ENCODE measurements at places on chromosomes 2 and 18.
A peak's percentile ranks its signal among the peaks of the same experiment; 100 is the strongest.

GRCh38 chr2:16908656-16909055 lies 243.0 kb upstream of the CYRIA start:
- no peak for DNase-seq

GRCh38 chr2:24018241-24018640 lies 8.4 kb downstream of the MFSD2B start:
- DNase-seq = no peak

DNA sequence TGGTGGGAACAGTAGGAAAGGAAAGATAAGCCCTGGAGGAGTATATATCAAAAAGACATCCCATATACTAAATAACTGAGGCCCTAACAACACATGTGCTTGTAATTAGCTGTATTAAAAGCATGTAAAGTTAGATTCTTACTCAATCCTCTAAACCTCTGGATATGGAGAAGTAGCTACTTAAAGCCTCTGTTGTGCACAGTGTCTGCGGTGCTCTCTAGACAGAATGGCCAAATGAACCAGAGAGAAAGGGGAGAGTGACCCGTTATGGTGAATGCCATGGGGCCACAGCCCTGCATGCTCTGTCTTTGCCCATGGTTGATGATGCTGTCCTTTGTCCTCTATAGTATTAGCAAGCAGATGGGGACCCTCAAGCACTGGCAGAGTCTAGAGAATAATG lies 104.4 kb upstream of the SLC8A1 start:
- DNase-seq = no peak

GRCh38 chr2:54598347-54599325 lies 124.8 kb upstream of the EML6 start:
- no peak for DNase-seq

GRCh38 chr18:34978953-34979608 lies 62.1 kb upstream of the MAPRE2 start:
- peak; percentile 78 for DNase-seq

DNA sequence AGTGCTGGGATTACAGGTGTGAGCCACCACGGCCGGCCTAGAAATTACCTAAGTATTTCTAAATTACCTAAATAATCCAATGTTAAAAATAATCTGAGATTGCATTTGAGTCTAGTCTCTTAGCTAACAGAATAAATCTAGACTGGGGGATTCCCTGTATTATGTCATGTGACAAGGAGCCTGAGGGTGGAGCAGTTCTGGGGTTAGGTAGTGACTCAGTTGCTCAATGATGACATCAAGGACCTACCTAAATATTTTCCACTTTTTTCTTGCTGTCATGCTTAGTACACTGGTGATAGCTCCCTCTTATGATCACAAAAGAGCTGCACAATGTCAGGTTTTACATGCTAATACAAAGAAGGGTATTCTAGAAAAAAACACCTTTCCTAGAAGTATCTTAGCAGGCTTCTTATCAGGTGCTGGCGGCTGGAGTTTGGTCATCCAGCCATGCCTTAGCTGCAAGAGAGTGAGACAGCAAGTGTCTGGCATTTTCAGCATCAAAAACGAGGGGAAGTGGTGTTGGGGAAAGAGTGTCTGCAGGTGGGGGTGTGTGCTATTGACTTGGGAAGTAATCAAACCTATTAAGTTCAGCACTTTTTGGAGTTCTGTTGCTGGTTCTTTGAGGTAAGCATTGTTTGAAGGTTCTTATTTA lies 17.5 kb upstream of the CEP192 start:
- no peak for DNase-seq

DNA sequence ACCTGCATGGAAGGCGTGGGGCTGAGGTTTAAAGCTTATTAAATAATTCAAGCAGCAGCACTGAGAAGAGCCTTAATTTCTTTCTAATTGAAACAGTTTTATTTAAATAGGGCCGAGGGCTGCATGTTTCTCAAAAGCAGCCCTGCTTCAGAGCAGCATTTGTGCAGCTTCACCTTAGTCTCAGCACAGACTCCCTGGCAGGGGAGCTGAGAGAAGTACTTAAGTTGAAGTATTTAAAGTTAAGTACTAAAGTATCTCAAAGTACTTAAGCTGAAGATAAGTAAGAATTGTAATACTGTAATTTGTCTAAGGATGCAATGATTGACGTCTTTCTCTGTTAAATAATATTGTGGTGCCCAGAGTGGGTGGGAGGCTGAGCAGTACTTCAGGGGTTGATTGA lies 31.4 kb downstream of the IMPA2 start:
- no peak for DNase-seq

- peak; percentile 71 for DNase-seq
Observed at GRCh38 chr2:226903179-226903578, 67.3 kb downstream of the RHBDD1 start.

- no peak for DNase-seq
Observed at GRCh38 chr2:72914206-72914559, 3.1 kb upstream of the EMX1 start.

GRCh38 chr2:142176941-142177340 lies 46.1 kb upstream of the LRP1B start:
- DNase-seq = no peak

GRCh38 chr2:149310349-149310748 lies 20.0 kb upstream of the LYPD6 start:
- no peak for DNase-seq

DNA sequence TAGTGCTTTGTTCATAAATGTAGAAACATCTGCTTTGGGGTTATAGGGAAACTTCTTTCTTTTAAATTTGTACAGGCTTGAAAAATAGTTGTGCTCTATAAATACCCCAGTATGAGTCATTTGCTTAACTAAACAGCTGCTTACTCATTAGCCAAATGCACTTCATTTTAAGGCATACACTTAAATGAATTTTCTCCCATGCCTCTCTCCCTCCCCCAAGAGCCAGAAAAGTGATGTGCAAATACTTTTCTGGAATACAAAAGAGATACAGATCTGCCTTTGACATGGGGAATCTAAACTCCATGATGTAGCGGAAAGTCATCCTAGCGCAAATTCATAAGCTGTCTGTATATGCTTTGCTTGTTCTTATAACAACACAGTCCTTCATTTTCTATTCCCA lies 469.4 kb downstream of the DLGAP1 start:
- DNase-seq = peak; percentile 37

- no peak for DNase-seq
Observed at GRCh38 chr2:74461187-74462053, 3.2 kb downstream of the WBP1 start.

- no peak for DNase-seq
Observed at GRCh38 chr2:222656526-222657446, 894 bp upstream of the FARSB start.

GRCh38 chr2:217479566-217479965 lies 523.2 kb downstream of the TNS1 start:
- DNase-seq = no peak

DNA sequence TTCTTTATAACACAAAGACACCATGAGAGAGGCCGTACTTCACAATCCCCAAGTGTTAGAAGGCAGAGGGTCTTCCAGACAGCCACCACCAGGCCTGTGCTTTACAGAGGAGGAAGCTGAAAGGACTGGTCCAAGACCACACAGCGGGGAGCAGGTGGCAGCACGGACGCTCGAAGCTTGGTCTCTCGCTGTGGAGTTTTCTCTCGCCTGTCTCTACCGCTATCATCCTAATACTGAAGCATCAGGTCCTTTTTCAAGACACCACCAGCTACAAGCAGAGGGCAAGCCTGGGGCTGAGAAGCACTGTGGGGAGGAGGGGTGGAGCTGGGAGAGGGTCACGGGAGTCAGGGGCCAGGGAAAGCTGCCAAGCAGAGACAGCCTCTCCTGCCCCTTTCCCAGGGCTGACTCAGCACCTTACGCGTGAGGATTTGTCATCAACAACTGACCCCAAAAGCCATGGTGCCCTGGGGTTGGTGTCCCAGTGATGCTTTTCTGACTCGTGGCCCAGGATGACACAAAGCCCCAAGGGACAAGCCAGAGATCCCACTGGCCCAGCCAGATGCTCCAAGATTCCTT lies 31.9 kb upstream of the FOSL2 start:
- DNase-seq = no peak

DNA sequence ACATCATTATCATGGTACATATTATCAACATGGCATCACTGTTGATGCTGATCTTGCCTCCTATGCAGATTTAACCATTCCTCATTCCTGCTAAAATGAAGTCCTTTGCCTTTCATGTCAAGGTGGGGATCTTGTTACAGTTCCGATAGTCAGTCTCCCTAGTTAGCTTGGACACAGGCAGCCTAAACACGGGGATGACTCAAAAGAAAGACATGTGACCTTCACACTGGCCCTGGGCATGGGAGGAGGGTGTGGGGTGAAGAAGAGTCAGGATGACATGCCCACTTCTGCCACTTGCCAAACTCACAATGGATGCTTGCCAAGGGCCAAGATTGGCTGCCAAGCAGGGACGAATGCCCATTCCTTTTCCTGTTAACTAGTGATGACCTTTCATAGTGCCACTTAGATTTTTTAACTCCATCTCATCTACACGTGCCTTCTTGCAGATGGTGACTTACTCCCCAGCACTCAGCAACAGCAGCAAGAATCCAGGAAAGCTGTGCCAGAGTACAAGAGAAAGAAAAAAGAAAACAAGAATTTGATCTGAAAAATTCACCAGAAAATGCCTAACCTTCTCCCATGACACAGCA lies 13.9 kb upstream of the SLC1A4 start:
- DNase-seq = peak; percentile 74

GRCh38 chr2:8922431-8922830 lies 81.1 kb downstream of the MBOAT2 start:
- DNase-seq = no peak

DNA sequence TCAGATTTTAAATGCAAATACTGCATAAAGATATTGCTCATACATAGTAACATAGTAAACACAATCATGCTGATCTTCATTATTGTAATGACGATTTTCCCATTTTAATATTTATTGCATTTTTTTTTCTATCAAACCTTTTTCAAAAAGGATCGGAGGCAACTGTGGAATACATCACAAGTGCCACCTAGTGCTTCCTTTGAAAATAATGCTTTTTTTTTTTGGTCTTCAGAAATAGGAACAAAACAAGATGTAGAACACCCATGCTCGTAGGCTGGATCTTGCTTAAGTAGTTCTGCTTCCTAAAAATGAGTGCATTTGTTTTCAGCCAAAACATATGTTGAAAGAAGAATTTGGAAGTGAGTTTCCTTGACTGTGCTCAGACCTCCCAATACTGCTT lies 35.7 kb upstream of the GPR155 start:
- no peak for DNase-seq

DNA sequence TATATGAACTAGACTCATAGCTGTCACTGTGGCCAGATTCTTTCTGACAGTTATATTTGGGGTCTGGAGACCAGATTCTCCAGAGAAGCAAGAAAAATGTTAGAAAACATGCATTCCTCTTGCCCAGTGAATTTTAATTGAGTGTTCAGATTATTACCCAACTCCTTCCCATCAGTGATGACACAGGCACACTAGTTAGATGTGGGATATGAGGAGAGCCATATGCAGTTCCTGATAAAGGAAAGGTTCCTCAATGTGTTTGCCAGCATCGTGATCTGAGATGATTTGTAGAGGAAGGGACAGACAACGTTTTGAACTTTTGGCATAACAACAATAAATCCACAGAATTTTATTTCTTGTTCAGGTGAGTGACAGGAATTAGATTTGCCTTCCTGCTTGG lies 308.6 kb downstream of the PIEZO2 start:
- DNase-seq = no peak

- DNase-seq = no peak
Observed at GRCh38 chr2:234690569-234691213, 193.8 kb upstream of the ARL4C start.

DNA sequence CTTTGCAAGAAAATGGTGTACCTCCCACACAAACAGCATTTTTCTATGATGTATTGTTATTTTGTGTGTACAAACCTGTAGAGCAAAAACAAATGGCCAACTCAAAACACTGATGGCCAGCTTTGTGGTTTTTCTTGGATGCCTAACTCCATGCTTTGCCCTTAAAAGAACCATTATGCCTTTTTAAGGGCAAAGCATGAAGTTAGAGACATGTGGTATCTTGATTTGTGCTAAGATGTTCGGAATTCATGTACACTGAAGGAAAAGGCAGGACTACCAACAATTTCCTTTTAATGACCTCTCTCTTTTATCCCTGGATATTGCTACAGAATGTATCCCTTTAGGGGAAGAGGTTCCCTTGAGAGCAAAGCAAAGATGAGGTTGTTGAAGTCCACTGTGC lies 273.6 kb downstream of the SCG2 start:
- DNase-seq = no peak

DNA sequence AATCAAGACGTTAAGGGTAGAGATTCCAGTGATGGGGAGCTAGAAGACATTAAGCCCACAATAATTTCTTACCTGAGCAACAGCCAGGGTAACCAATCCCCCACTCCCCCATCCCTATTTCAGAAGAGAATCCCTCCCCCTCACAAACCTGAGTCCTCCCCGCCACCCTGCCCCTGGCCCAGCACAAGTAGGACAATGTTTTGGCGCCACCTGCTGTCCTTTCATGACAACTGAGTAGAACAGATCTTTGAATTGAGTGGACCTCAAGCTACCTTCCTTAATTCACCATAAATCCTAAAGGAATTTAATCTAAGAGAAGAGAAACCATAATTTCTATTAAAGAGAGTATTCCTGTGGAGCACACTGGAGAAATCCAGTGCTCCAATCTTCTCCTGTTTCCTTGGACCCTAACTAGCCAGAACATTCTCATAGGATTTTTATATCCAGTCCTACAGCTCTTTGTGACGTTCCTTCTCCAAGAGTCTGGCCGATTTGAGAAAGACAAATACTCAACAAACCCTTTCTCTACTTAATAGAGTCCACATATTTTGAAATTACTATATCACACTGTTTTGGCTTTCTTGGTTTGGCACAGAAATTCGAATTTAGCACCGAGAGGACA lies 41.1 kb downstream of the NHEJ1 start:
- no peak for DNase-seq

GRCh38 chr2:88733155-88733902 lies 41.9 kb downstream of the RPIA start:
- DNase-seq = no peak

DNA sequence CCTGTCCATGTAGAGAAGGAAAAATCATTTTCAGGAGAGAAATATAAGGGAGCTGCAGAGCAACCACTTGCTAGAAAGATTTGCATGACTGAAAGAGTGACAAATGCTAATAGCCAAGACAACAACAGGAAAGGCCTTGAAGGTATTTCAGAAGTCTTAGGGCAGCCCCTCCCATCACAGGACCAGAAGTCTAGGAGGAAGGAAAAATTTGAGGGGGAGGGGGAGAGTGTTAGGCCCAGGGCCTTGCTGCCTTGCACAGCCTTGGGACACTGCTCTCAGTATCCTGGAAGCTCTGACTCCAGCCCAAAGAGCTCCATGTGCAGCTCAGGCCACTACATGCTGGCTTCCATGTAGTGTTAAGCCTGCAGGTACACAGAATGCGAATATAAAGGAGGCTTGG lies 266.9 kb downstream of the GLI2 start:
- DNase-seq = no peak

GRCh38 chr2:223625652-223626051 lies 23.5 kb upstream of the SCG2 start:
- no peak for DNase-seq

GRCh38 chr2:205270689-205271088 lies 411.6 kb upstream of the NRP2 start:
- no peak for DNase-seq

GRCh38 chr18:32441533-32441932 lies 29.1 kb downstream of the GAREM1 start:
- DNase-seq = no peak

All from AG04449 (cell line).